ENCODE measurements at places on chromosomes 4 and X.

GRCh38 chr4:39433878-39434492 lies 24.7 kb downstream of the RPL9 start:
- no peak for DNase-seq
- H3K27me3 ChIP-seq: peaks cover 3% of the 10 kb centered on the region
- no peaks in the 10 kb centered on the region for H3K36me3 ChIP-seq

DNA sequence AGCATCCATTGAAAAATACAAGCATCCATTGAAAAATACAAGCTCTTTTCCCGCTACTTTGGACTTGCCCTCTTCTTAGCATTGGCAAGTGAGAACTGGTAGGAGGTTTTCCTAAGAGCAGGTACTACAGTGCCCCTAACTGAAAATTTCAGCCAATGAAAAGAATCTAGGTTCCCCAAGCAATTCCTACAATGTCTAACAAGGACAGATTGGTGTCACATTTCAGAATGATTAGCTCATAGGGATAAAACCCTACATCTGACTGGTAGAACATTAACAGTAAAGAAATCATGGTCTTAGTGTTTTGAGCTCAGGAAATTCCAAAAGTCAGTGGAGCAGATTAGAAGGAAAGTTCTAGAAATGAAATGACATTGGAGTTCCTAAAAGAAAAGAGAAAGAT lies 68.6 kb upstream of the QRFPR start:
- H3K27ac ChIP-seq: no peak overlapping the region
- DNase-seq: no peak
- no peaks in the 10 kb centered on the region for H3K4me1 ChIP-seq
- no peak overlapping the region for H3K4me3 ChIP-seq
- no peaks in the 10 kb centered on the region for H3K27me3 ChIP-seq

GRCh38 chr4:91025241-91026148 lies 898.3 kb downstream of the CCSER1 start:
- no peaks in the 10 kb centered on the region for H3K4me1 ChIP-seq
- no peaks in the 10 kb centered on the region for H3K36me3 ChIP-seq
- no peak overlapping the region for H3K4me3 ChIP-seq

GRCh38 chrX:26597981-26598380 lies 382.0 kb downstream of the MAGEB5 start:
- H3K27ac ChIP-seq: no peak overlapping the region
- no peaks in the 10 kb centered on the region for H3K36me3 ChIP-seq
- no peak for DNase-seq
- no peaks in the 10 kb centered on the region for H3K27me3 ChIP-seq
- H3K4me3 ChIP-seq: no peak overlapping the region
- no peaks in the 10 kb centered on the region for H3K4me1 ChIP-seq

DNA sequence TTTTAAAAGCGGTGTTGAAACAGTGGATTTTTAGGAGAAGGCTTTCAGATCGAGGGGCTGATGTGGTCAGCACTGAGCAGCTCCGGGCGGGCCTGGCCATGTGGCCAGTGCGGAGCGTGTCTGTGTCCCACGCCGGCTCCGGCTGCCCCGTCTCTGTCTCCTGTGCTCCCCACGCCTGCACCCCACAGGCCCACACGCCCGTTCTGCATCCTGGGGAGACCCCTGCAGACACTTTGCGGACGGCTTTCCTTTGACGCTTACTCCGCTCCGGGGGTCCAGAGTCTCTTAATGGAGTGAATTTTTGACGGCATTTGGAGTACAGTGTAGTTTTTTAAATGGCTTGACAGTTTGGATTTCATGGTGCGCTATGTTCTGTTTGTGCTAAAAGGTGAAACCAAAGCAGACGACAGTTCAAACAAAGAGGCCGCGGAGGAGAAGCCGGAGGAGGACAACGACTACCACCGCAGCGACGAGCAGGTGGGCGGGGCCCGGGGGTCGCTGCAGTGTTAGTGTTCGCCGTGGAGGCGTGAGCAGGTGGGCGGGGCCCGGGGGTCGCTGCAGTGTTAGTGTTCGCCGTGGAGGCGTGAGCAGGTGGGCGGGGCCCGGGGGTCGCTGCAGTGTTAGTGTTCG lies 38.7 kb downstream of the PCGF3 start:
- DNase-seq: no peak
- peaks cover 45% of the 10 kb centered on the region for H3K36me3 ChIP-seq
- H3K4me1 ChIP-seq: no peaks in the 10 kb centered on the region
- H3K4me3 ChIP-seq: no peak overlapping the region
- H3K27me3 ChIP-seq: no peaks in the 10 kb centered on the region
